Spinal cord (tissue), 10 donors: ENCODE measurements at places on chromosomes 7 and 10.

- peak; percentile 35 for DNase-seq
Observed at GRCh38 chr7:12764458-12764891, 77.0 kb downstream of the ARL4A start.

DNA sequence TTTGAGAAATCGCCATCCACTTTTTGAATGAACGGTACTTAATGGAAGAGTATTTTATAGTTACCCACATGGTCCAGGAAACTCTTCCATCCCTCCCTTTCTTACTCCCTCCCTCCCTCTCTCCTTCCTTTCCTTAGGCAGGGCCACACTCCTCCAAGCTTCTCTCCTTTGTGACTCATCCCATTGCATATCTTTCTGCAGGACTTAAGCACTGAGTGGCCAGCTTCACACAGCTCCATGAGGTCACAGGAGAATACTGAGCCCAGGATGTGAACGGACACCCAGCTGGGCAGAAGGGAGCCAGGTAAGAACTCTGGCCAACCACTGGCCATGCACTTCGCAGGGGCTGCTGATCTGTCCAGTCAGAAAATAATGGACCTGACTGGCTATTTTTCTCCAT, 189.7 kb upstream of the ADCY1 start:
- DNase-seq, result no peak

DNA sequence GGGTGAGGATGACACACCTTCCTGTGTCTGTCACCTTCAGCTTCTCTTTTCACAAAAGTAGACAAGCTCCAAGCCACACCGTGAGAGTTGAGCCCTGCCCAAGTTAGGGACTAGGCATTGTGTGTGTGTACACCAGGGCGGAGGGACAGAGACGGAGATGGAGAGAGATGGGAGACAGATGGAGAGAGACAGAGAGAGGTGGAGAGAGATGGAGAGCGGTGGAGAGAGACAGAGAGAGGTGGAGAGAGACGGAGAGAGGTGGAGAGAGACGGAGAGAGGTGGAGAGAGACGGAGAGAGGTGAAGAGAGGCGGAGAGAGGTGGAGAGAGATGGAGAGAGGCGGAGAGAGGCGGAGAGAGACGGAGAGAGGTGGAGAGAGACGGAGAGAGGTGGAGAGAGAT, 207.0 kb downstream of the DNAJB6 start:
- DNase-seq, result no peak

DNA sequence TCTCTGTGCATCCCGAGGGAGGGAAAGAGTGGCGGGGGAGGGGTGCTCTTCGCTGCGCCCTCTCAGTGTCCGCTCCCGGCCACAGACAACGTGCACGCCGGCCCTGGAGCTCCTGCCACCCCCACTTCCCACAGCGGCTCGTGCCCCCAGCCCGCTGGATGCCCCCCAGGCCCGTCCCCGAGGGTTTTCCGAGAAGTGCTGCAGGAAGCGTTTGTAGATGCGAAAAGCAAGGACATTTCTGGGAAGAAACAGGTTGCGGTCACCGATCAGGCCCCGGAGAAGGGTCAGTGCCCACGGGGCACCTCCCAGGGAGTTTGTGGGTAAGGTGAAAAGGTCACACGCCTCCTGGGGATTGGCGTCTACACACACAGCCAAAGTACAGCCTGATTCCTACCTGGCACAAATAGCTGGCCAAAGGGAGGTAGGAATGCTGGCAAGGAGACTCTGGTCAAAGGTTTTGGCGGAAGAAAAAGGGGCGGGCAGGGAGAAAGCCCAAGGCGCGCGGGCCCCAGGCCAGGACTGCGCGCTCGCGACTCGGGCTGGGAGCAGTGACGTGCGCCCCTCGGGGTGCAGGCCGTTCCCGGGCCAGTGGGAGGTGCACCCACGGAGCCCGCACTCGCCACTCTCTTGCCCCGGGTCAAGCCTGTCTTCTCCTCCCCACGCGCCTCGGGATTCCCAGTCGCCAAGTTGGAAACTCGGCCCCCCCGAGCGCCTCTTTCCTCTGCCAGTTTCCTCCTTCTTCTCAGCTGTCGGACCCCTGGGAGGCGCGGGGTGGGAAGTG, 1.5 kb upstream of the NRP1 start:
- no peak for DNase-seq

DNA sequence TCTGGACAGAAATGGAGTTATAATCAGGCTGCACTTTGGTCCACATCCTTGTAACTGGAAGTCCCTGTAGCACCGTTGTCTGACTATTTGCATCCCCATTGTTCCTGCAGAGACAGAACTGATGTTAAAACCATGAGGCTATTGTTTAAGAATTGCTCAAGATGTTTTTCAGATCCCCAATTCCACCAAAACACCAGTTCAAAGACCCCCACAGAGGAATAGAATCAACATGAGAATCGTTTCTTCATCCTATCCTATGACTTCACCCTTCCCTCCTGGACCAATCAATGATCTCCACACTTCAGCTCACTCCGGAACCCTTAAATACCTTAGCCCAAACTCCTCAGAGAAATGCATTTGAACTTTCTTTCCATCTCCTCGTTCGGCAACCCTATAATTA, 57.1 kb upstream of the GRID1 start:
- no peak for DNase-seq

- no peak for DNase-seq
Observed at GRCh38 chr10:115830265-115830970, 442.6 kb downstream of the GFRA1 start.

GRCh38 chr10:58438340-58438871, 53.2 kb downstream of the TFAM start:
- DNase-seq, result no peak

- no peak for DNase-seq
Observed at GRCh38 chr7:106773228-106773627, 91.9 kb upstream of the PIK3CG start.

- DNase-seq, result no peak
Observed at GRCh38 chr10:99661377-99661763, 2.1 kb downstream of the ENTPD7 start.

- peak; percentile 68 for DNase-seq
Observed at GRCh38 chr7:77697535-77697831, 1.2 kb downstream of the RSBN1L start.

DNA sequence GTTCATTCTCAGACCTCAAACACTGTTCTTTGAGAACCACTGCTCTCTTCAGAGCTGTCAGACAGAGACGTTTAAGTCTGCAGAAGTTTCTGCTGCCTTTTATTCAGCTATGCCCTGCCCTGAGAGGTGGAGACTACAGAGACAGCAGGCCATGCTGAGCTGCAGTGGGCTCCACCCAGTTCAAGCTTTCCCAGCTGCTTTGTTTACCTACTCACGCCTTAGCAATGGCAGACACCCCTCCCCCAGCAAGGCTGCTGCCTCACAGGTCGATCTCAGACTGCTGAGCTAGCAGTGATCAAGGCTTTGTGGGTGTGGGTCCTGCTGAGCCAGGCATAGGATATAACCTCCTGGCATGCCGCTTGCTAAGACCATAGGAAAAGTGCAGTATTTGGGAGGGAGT, 80.5 kb upstream of the CYP2C9 start:
- no peak for DNase-seq
